ENCODE measurements at places on chromosomes 3 and 15.

DNA sequence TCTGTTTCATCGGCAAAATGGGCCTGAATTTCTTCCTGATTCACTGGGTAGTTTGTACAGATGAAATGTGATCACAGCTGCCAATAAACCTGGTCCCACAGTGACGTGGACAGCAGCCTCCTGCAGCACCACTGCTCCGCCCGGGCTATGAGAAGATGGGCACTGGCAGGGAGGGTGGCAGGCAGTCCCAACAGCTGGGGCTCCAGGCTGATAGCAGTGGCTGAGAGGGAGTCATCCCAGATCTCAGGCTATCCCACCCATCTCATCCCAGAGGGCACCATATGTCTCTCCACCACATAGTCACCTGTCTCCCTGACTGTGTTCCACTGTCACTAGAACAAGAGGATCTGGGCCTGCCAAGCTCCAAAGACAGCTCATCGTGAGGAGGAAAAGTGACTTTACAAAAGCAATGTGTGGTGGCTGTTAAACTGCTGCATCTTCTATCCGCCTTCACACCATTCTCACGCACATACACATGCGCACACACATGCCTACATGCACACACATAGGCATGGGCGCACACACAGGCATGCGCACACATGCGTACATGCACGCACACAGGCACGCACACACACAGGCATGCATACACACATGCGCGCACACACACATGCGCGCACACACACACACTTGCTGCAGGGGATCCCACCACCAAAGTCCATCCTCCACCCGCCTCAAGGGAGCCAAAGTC, 46.2 kb downstream of the RGMA start:
- no peak overlapping the region for H3K27ac ChIP-seq
- H3K4me1 ChIP-seq, result no peaks in the 10 kb centered on the region
- H3K36me3 ChIP-seq, result no peaks in the 10 kb centered on the region
- no peak overlapping the region for H3K4me3 ChIP-seq

DNA sequence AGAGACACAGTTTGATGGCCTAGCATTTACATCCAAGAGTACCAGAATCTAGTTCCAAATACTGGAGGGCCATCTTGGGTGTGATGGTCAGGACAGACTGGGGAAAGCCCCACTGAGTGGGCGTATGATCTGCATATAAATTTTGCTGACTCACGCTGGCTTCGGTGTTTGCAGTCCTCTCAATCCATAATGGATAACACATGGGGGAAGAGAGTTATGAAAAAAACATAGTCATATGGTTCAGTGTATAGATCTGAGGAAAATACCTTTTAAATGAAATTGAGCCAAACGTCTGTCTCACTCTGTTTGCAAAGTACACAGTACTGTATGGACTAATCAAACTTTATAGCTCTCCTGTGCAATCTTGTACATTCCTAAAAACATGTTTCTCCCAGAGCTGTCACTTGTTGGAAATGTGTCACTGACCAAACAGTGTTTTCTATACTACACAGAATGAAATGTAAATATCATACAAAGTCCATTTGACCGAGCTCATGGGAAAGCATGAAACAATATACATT, 125.3 kb upstream of the THBS1 start:
- no peaks in the 10 kb centered on the region for H3K27me3 ChIP-seq
- no peak overlapping the region for H3K27ac ChIP-seq
- H3K4me3 ChIP-seq, result no peak overlapping the region

GRCh38 chr15:51062736-51063135, 32.0 kb downstream of the TNFAIP8L3 start:
- no peak overlapping the region for H3K27ac ChIP-seq
- H3K27me3 ChIP-seq, result no peaks in the 10 kb centered on the region
- H3K36me3 ChIP-seq, result no peaks in the 10 kb centered on the region
- no peak overlapping the region for H3K4me3 ChIP-seq

DNA sequence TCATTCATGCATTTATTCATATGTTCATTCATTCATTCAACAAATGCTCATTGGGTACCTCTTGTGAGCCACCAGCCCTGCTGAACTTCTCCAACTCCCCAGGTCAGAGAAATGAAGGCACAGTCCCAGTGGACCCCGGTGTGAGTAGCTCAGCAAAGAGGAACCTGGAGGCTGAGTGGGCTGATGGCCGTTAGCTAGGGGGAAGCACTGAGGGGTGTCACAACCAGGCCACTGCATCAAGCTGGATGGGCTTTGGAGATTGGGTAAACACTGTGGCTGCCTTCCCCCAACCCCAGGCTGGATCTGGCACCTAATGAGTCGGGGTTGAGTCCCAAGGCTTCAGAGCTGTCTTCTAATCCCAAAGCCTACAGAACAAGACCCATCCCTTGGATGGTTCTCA, 12.1 kb upstream of the ALAS1 start:
- no peak for DNase-seq
- H3K4me1 ChIP-seq, result peaks cover 10% of the 10 kb centered on the region
- no peak overlapping the region for H3K4me3 ChIP-seq
- no peaks in the 10 kb centered on the region for H3K27me3 ChIP-seq

- H3K27ac ChIP-seq, result no peak overlapping the region
- H3K4me3 ChIP-seq, result no peak overlapping the region
- DNase-seq, result no peak
Observed at GRCh38 chr3:47645551-47645950, 66.9 kb upstream of the CSPG5 start.

DNA sequence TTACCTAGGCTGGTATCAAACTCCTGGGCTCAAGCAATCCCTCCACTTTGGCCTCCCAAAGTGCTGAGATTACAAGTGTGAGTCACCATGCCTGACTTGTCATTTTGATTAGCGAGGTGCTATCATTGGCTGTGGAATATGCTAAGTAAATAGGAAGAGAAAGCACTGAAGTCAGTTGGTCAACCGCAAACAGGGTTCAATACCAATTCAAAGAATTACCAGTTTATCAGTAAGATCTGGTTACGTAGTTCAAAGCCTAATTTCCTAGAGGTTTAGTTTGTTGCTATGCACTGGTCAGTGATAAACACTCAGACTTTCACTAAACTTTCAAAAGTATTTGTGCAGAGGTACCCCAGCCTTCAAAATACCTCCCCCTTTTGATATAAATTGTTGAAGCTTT, 29.5 kb downstream of the GLB1 start:
- no peaks in the 10 kb centered on the region for H3K36me3 ChIP-seq
- H3K4me3 ChIP-seq, result no peak overlapping the region
- DNase-seq, result no peak
- no peaks in the 10 kb centered on the region for H3K27me3 ChIP-seq
- no peak overlapping the region for H3K27ac ChIP-seq

DNA sequence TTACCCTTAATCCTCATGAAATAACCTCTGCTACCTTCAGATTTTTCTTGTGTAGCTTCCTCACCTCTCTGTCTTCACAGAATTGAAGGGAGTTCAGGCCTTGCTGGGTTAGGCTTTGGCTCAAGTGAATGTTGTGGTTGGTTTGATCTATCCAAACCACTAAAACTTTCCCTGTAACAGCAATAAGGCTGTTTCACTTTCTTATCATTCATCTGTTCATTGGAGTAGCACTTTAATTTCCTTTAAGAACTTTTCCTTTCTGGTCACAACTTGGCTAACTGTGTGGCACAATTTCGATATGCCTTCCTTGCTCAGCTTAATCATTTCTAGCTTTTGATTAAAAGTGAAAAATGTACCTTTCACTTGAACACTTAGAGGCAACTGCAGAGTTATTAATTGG, 129.8 kb downstream of the NR1I2 start:
- DNase-seq, result no peak
- H3K27me3 ChIP-seq, result no peaks in the 10 kb centered on the region

GRCh38 chr3:99895131-99895696, 77.6 kb downstream of the CMSS1 start:
- DNase-seq, result no peak
- H3K27me3 ChIP-seq, result no peaks in the 10 kb centered on the region
- H3K36me3 ChIP-seq, result no peaks in the 10 kb centered on the region
- H3K4me1 ChIP-seq, result no peaks in the 10 kb centered on the region
- no peak overlapping the region for H3K27ac ChIP-seq

DNA sequence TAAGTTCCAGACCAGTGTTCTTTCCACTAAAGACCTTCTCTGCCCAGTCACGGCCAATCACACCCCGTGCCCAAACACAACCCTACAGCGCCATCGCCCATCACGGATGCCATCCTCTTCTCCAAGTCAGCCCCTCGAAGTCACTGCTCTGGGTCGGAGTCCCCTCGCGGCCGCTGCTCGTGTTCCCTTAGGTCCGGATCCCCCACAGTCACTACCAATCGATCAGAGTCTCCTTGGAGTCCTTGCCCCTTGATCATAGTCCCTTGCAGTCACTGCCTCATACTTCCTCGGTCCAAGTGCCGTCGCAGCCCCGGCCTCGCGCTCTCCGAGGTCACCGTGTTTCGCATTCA, 461 bp downstream of the PCYT1A start:
- H3K36me3 ChIP-seq, result no peaks in the 10 kb centered on the region
- H3K27ac ChIP-seq, result peak overlapping the region; percentile 83
- no peaks in the 10 kb centered on the region for H3K27me3 ChIP-seq
- no peaks in the 10 kb centered on the region for H3K4me1 ChIP-seq
- H3K4me3 ChIP-seq, result peak overlapping the region; percentile 89

DNA sequence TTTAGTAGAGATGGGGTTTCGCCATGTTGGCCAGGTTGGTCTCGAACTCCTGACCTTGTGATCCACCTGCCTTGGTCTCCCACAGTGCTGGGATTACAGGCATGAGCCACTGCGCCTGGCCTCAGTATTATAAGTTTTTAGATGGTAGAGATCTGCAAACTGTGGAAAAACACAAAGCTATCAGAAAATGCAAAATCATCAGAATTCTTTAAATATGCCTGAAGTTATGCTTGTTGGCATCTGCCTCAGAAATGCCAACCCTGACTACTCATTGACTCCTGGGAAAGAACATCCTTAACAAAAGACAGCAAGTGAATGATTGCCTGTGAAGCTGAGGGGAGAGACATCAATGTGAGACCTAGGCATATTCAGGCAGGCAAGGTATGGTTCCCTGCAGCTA, 94.3 kb upstream of the MB21D2 start:
- no peaks in the 10 kb centered on the region for H3K36me3 ChIP-seq
- no peak for DNase-seq
- H3K4me3 ChIP-seq, result no peak overlapping the region

- no peaks in the 10 kb centered on the region for H3K4me1 ChIP-seq
- H3K27ac ChIP-seq, result no peak overlapping the region
- no peak for DNase-seq
- no peak overlapping the region for H3K4me3 ChIP-seq
- no peaks in the 10 kb centered on the region for H3K36me3 ChIP-seq
Observed at GRCh38 chr3:148792516-148792915, 35.1 kb upstream of the CPB1 start.

DNA sequence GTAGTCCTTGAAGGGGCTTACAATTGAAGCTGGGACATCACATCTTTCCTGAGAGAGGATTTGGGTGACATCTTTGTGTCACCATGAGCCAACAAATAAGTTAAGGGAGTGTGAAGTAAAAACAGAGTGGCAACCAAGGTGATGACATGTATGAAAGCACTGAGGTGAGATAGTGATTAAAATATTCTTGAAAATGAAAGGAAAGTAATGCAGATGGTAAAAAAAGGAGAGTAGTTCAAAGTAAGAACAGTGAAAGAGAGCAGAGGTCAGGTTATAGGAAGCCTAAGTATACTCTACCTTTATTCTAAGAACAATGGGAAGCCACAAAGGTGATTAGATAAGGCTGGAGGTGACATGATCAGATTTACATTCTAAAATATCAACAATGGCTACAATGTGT, 486.1 kb downstream of the DIPK2A start:
- no peak overlapping the region for H3K27ac ChIP-seq
- DNase-seq, result no peak
- no peaks in the 10 kb centered on the region for H3K27me3 ChIP-seq

- H3K36me3 ChIP-seq, result no peaks in the 10 kb centered on the region
- no peak for DNase-seq
- no peaks in the 10 kb centered on the region for H3K4me1 ChIP-seq
Observed at GRCh38 chr15:51935466-51936104, 36.0 kb downstream of the LEO1 start.

GRCh38 chr15:52440946-52441345, 87.7 kb downstream of the MYO5A start:
- no peak overlapping the region for H3K4me3 ChIP-seq
- DNase-seq, result no peak
- H3K27ac ChIP-seq, result no peak overlapping the region
- no peaks in the 10 kb centered on the region for H3K36me3 ChIP-seq
- H3K27me3 ChIP-seq, result no peaks in the 10 kb centered on the region

Measured in prostate gland (tissue), 2 donors.